ENCODE measurements at places on chromosomes 1 and 21.

DNA sequence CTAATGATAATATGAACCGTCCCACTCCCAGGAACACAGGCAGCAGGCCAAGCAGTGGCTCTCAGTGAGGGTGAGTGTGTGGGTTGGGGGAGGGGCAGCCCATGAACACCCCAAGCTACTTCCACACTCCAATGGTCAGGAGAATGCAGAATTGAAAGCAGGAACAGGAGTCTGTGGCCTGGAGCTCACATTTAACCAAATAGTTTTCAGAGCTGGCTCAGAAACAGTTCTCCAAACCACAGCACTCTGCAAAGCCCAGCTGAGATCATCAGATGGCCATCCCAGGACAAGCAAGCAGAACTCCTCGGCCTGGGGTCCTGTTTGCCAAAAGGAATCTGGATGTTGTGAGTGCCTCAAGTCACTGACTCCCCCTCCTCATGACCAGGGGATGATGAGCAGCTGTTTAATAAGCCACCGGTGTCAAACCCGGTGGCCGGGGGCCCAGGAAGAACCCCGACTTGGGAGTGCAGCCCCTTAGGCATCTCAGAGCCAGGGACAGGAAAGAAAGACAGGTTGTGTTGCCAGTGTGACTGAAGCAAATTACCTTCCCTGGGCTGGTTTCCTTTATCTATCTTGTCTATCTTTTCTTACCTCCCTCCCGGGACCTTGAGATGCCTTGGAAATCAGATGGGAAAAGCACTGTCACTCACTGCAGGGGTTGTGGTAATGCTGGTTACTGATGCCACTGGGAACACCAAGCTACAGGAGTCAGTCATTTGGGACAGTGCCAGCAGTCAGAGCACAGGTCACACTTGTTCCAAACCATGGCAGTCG, 20.4 kb downstream of the DEGS1 start:
- DNase-seq = no peak

- DNase-seq = no peak
These were observed 21.7 kb upstream of the PEF1 start for GRCh38 chr1:31666263-31666963.

DNA sequence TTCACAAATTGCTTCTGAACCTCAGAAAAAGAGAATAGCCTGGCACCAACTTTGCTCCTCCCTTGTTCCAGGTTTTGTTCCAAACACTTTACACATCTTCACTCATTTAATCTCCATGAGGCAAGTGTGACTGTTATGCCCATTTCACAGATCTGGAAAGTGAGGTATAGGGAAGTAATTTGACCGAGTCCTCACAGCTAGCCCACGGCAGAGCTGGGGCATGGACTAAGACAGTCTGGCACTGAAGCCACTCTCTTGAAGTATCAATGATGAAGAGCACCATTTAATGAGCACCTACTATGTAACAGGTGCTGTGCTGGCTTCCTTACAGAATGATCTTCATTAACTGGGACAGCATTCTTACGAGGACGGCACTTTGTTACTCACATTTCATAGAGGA, 19.0 kb downstream of the C1QB start:
- no peak for DNase-seq

GRCh38 chr1:200366577-200367253, 43.1 kb downstream of the ZNF281 start:
- no peak for DNase-seq

GRCh38 chr1:232630894-232631195, 912 bp upstream of the SIPA1L2 start:
- DNase-seq = no peak

DNA sequence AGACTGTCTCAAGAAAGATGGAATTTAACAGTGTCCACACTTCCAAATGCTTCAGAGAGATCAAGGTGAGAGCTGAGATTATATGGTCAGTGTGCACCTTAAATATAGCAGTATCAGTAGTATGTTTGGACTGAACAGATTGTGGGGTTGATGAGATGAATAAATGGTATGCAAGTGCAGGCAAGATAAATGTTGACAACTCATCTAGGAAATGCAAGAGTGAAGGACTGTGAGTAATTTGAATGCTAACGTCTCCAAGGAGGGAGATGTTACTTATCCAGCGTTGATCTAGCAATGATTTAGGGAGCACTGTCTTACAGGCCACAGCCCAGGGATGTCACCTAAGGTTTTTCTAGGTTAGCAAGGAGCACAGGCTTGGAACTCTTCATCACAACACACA, 170.7 kb upstream of the GALNT2 start:
- no peak for DNase-seq

GRCh38 chr1:245748240-245748639, 593.5 kb downstream of the KIF26B start:
- no peak for DNase-seq

- no peak for DNase-seq
These were observed 3.0 kb downstream of the PTPN22 start for GRCh38 chr1:113868387-113869083.

GRCh38 chr1:167790117-167790516, 68.3 kb downstream of the MPZL1 start:
- DNase-seq = no peak

- DNase-seq = no peak
These were observed 6.2 kb downstream of the NRAS start for GRCh38 chr1:114710360-114710759.

DNA sequence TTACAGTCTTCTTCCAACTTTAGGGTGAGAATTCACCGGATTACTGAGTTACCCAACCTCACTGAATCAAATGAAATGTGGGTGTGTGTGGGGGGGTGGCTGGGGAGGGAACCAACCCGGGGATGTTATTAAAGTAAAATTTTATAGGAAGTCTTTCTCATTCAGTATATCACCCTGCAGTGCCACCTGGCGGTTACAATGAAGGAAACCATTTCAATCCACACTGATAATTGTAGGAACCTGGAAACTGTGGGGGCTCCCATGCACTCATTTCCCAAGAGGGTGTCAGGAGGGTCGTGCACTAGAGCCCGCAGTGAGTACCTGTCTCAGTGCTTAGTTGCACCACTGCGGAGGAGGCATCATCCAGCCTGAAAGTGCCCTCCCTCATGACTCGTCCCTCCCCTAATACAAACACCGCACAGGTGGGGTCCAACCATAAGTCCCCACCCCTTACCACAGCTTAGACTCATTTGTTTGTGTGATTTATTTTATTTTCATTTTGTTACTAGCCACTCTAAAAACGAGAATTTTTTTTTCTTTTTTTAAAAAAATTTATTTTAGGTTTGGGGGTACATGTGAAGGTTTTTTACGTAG, 29.1 kb upstream of the IGSF5 start:
- no peak for DNase-seq

- no peak for DNase-seq
These were observed 11.2 kb upstream of the TTLL7 start for GRCh38 chr1:84010136-84010535.

- DNase-seq = no peak
These were observed 55.4 kb upstream of the CCDC190 start for GRCh38 chr1:162916407-162916806.
